ENCODE measurements at places on chromosomes 13 and 19. TPM values are rescaled to one million over a fixed set of nuclear protein-coding genes. Genes with fewer than 3 reads are reported as not detected.

GRCh38 chr13:77230560-77230959 lies 96.3 kb downstream of the MYCBP2 start:
- DNase-seq, result no peak

DNA sequence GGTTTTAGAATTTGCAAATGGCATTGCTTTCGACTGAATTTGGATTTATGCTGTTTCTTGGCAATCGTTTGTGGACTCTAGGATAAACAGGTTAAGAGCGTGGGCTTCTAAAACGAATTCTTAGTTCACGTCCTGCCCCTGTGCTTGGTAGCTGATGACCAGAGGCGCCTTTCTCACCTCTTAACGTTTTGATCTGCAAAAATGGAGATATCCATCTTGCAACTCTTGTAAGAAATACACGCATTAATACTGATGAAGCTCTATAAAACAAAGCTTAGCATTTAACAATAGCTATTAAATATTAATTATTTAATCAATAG lies 580 bp upstream of the KATNAL1 start:
- DNase-seq, result no peak

- DNase-seq, result no peak
Observed at GRCh38 chr13:32881074-32881776, 135.0 kb upstream of the KL start.

DNA sequence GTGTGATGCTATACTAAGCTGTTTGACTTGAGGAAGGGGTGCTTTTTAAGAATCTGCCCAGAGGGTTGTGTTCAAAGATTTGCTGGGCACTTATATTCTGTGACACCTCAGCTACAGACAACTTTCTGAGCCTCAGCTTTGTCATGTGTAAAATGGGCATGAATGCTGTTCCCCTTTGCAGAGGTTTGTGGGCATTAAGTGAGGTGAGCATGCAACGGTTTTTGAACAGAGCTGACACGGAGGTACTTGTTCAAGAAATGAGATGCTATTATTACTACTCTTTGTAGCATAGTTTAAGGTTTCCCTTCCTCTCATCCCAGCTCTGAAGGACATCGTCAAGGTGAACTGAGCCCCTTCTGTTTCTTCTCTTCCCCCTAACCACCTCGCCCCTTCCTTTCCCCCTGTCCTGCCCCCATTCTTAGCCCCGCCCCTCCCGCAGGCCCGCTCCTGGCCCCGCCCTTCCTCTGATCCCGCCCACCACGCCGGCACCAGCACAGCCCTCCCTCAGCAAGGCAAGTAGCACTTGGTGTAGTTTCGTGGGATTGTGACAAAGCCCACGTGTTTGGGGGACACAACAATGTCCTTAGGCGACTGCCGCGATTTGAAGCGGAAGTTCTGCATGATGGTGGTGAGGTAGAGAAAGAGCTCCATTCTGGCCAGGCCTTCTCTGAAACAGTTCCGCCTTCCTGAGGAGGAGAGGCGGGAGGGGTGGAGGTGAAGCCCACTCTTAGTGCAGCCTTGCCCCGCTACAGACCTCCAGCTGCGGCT lies 26.1 kb upstream of the CYP2A7 start:
- no peak for DNase-seq

DNA sequence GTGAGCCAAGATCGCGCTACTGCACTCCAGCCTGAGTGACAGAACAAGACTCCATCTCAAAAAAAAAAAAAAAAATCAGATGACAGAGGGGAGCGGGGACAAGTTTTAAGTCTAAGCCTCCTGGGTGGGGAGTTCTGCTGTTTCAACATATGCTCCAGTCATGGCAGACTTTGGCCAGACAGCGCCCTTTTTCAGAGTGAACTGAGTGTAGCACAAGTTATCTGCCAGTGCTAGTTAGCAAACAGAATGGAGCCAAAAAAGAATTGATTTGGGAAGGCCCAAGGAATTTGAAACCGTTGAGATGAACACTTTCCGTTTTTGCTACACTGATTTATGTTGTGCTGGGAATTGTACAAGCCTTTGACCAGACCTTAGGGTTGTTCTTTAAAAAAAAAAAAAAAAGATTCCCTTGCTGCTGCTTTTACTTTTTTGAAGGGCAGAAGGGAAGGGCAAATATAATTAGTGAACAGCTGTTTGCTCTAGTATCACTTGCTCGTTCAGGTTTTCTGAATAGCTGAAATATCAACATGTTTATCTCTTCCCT lies 5.7 kb downstream of the ACTN4 start:
- DNase-seq, result peak; percentile 85

GRCh38 chr13:111027458-111028439 lies 87.4 kb upstream of the ARHGEF7 start:
- DNase-seq, result peak; percentile 6

GRCh38 chr13:102273111-102273510 lies 128.7 kb downstream of the FGF14 start:
- no peak for DNase-seq

- no peak for DNase-seq
Observed at GRCh38 chr13:109687559-109688448, 98.6 kb downstream of the IRS2 start.

DNA sequence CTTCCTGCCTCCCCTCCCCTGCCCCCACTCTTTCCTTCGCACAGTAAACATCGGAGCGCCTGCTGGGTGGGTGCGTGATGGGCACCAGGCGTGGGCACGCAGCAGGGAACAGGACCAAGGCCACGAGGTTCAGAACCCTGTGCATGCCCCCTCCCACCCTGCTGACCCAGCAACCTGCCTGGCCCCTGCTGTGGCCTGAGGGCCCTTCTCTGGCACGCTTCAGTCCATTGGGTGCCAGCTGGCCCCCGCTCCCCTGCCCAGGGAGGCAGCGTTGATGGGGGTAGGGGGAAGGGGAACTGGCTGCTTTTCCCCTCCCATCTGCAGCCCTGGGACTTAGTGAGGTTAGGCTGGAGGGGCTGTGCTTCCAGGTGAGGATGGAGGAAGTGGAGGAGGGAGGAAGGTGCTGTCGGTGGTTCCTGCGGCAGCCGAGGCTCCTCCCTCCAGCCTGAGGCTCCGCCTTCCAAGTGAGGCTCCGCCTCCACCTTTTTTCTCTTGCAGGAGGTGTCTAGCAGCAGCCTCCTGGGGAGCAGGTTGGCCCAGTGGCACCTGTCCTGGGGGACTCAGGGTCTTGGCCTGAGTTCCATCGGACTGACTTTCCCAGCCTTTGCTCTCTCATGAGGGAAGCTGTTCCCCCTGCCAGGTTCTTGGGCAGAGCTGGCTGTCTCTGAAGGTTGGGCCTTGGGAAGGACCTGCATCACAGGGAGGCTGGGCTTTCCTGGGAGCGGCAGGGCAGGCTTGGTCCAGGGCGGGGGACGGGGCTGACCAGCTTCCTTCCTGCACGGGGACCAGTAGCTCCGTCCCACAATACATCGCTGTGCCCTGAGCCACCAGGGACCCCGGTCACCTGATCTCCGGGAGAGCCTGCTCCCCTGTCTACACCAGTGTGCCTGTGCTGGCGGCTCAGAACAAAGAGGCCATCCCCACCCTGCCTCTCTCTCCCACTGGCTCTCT lies 7.3 kb downstream of the PIAS4 start:
- DNase-seq, result no peak

GRCh38 chr19:47353307-47353712 lies 4.2 kb downstream of the DHX34 start:
- DNase-seq, result peak; percentile 76

- no peak for DNase-seq
Observed at GRCh38 chr19:54077334-54077733, 3.8 kb downstream of the TARM1 start.

GRCh38 chr13:106738186-106738678 lies 170.3 kb upstream of the ARGLU1 start:
- no peak for DNase-seq

DNA sequence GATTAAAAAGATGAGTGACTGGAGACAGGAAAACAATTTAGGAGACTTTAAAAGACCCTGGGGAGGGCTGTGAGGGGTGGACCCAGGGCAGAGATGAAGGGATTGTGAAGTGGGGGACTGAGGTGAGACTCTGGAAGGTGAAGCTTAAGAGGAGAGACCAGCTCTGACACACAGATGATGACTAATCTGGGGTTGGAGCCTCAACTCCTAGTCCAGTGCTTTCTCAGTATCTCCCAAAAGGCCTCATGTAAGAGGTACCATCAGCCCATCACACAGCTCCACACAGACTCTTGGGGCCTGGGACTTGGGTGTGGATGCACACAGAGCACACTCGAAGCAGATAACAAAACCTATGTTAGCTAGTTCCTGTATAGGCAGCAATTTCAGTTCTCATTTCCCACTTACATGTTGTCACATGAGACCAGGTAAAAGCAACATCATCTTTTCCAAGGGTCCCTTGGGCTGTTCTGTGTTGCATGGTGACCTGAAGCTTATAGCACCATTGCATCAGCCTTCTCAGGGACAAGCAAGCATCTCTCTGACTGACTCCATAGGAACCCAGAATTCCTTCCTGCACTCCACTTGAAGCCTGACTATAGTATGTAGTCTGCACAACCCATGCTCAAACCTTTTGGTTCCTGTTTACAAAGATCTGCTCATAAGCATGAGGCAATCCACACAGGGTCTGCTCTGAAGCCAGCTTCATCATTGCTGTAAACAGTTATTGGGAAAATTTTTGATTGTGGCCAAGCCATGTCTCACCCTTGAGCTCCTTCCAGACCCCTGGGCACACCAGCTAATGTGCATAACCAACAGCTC lies 88.6 kb upstream of the MYCBP2 start:
- no peak for DNase-seq

DNA sequence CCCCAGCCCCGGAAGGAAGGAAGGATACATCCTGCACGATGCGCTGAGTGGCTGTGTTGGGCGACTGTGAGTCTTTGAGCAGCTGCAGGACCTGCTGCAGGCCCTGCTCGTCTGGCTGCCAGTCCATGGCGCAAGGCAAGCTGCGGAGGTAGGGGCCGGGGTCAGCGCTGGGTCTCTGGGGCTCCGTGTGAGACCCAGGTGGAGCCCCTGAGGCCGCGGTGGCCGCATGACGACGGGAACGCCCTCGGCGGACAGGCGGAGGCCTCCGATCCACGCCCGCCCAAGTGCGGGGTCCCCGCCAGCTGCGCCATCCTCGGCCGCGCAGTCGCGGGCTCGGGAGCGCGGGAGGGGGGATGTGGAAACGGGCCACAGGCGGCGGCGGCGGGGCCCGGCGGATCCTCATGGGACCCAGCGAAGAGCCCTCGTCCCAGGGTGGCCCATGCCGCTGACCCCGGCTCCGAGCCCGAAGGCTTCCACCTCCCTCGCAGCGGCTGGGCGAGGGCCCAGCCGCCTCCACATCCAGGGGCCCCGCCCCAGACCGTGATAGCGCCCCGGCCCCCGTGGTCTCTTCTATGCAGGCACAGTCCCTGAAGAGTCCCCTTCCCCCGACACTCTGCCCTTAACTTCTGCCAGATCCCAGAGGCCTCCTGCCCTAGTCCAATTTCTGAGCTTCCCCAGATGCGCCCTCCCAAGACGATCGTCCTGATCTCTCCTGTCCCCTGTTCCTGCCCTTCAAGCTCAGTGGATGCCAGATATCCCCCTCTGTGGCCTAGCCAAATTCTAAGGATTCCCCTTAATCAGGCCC lies 2.7 kb downstream of the TNPO2 start:
- DNase-seq, result no peak

GRCh38 chr13:64289702-64290101 lies 2874.1 kb upstream of the PCDH20 start:
- no peak for DNase-seq

- DNase-seq, result peak; percentile 67
Observed at GRCh38 chr13:31982540-31982939, 49.0 kb upstream of the FRY start.

DNA sequence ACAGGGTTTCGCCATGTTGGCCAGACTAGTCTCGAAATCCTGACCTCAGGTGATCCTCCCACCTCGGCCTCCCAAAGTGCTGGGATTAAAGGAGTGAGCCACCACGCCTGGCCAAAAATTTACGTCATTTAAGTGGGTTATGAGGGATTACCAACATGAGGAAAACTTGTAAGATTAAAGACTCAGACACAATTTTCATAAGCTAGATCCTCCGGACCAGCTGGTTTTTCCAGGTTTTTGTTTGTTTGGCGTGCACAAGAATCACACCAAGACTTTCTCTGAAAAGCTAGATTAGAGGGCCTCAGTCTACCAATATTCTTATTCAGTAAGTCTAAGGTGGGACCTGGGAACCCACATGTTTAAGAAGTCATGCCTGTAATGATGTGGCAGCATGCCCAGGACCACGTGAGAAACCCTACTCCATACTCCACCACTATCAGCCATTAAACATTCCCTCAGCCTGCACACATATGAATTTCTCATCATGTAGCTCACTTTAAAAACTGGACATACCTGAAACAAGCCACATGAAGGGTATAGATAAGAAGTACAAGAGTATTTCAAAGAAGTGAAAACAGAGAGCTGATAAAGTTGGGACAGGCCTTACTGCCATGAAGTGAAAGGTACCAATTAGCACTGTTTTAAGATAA lies 25.7 kb downstream of the DIAPH3 start:
- DNase-seq, result no peak

DNA sequence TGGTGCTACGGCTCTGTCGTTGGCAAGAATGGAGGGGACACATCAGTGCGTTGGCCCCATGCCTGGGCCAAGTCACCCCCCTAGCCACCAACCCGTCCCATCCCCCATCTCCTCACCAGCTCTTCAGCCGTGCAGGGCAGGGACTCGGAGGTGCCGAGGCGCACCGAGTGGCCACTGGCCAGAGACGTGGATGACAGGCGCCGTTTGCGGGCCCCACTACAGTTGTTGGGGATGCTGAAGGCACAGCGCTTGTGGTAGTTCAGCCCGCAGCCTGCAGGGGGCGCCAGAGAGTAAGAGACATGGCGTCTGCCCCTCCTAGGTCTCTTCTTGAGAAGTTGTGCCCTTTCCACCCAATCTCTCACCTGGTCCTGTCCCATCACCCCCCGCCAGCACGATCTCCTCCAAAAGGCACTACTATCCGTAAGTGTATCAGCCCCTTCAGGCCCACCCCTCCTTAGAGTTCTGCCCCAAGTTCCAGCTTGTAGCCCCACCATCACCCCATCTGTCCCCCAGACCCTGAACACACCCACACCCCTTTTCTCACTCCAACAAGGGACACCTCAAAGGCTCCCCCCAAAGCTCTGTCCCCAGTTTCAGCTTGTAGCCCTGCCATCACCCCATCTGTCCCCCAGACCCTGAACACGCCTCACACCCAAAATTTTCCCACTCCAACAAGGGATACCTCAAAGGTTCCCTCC lies 12.4 kb downstream of the PRKD2 start:
- peak; percentile 29 for DNase-seq

Gene CEACAM8
- total RNA-seq, result not detected

Gene NFIX
- total RNA-seq, result 5.6 TPM

Gene DIAPH3
- 9.3 TPM for total RNA-seq

Gene PSG5
- total RNA-seq, result not detected

Gene CYP4F2
- total RNA-seq, result 3.7 TPM

Gene TMEM221
- total RNA-seq, result 0.55 TPM

Gene SCGB2B2
- not detected for total RNA-seq

Gene IL12RB1
- 0.04 TPM for total RNA-seq

Gene PLIN4
- 0.80 TPM for total RNA-seq

Gene IQCN
- 0.04 TPM for total RNA-seq

Gene SYCN
- total RNA-seq, result not detected

Data from HepG2 (cell line).